Activated CD4-positive, alpha-beta memory T cell treated with anti-CD3 and anti-CD28 coated beads, Interleukin-2, amount 10 ng/mL, durations not matched to agents 7 days and 5 days (primary cell): ENCODE measurements at places on chromosomes 12 and 14. TPM values are rescaled to one million over a fixed set of nuclear protein-coding genes. Genes with fewer than 3 reads are reported as not detected.
A peak's percentile ranks its signal among the peaks of the same experiment; 100 is the strongest.

DNA sequence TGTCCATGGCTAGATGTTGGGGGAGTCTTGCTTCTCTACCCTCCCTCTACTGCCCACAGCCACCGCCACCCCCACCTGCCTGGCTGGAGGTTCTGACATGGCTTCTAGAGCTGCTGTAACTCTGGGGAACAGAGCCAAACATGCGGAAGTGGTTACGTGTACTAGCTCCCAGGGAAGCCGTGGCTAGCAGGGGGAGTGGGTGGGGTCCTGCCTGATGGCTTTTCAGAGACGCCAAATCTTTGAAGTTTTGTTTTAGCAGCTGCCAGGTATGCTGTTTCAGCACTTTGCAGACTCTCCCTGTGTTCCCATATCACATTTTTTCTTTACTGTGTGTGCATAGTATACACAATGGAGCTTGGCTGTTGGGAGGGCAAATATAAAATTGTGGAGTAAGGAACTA lies 150.3 kb downstream of the TGFB3 start:
- DNase-seq = peak; percentile 60

GRCh38 chr12:26317942-26318575 lies 122.7 kb downstream of the SSPN start:
- no peak for DNase-seq

GRCh38 chr14:78637489-78637888 lies 467.3 kb downstream of the NRXN3 start:
- DNase-seq = no peak

DNA sequence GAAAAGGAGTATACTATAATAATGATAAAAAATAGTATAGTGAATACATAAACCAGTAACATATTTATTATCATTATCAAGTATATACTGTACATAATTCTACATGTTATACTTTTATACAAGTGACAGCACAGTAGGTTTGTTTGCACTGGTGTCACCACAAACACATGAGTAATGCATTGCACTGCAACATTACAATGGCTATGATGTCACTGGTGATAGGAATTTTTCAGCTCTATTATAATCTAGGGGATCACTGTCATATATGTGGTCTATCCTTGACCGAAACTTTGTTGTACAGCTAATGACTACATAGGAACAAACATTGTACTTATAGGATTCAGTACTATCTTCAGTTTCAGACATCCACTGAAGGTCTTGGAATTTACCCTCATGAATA lies 165.8 kb upstream of the SYT1 start:
- no peak for DNase-seq

DNA sequence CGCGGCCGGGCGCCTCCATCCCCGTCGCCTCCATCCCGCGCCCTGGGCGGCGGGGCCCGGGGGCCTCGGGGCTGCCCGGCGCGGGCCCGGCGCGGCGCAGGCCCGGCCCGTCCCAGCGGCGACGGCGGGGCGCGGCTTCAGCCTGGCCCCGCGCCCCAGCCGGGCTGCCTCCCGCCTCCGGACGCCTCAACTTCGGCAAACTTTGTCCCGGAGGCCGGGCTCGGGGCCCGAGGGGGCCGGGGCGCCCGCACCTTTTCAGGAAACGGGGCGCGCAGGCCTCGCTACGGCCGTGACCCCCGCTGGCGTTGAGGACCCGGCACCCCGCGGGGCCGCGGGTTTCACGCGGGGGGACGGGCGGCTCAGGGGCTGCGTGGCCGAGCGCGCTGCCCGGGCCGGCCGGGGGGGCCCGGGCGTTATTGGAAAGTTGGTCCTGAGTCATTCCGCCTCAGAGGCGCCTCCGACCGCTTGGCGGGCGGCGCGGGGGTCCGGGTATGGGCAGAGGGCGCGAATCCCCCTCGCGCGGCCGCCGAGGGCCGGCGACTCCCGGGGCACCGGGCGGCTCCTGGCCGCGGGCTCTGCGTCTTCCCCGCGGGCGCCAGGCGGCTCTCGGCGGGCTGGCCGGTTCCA lies 575 bp downstream of the TRAF3 start:
- peak; percentile 19 for DNase-seq

GRCh38 chr12:69898236-69898635 lies 73.2 kb downstream of the MYRFL start:
- DNase-seq = no peak

GRCh38 chr12:92796650-92797049 lies 93.9 kb downstream of the PLEKHG7 start:
- DNase-seq = no peak

Gene NXPH4
- total RNA-seq = 0.81 TPM

Gene KCNC2
- total RNA-seq = not detected
